ENCODE measurements at places on chromosomes 12 and 14.

DNA sequence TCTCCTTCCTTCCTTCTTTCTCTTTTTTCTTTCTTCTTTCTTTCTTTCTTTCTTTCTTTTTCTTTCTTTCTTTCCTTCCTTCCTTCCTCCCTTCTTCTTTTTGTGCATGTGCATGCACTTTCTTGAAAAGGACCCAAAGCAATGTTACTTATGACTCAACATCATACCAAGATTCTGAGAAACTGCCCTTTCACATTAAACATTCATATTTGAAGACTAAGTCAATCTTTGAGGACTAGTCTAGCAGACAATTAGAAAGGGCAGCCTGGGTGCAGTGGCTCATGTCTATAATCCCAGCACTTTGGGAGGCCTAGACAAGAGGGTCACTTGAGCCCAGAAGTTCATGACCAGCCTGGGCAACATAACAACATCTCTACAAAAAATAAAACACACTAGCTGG is 212.8 kb upstream of the KITLG start:
- no peak for DNase-seq

GRCh38 chr12:49662998-49663843 is 39.9 kb downstream of the PRPF40B start:
- DNase-seq = peak; percentile 77

GRCh38 chr12:41981758-41982157 is 162.9 kb downstream of the GXYLT1 start:
- no peak for DNase-seq

DNA sequence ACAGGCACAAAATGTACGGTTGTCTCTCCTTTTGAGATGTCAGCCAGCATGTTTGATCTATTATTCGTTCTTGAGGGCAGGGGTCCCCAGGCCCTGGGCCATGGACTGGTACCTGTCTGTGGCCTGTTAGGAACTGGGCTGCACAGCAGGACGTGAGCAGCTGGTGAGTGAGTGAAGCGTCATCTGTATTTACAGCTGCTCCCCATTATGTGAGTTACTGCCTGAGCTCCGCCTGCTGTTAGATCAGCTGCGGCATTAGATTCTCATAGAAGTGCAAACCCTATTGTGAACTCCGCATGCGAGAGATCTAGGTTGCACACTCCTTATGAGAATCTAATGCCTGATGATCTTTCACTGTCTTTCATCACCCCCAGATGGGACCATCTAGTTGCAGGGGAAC is 41.4 kb upstream of the SCN8A start:
- DNase-seq = no peak

GRCh38 chr14:98325761-98326160 is 946.2 kb downstream of the BCL11B start:
- no peak for DNase-seq

GRCh38 chr14:47595552-47595951 is 79.9 kb downstream of the MDGA2 start:
- no peak for DNase-seq

- no peak for DNase-seq
Observed at GRCh38 chr14:31942166-31942841, 134.8 kb upstream of the ARHGAP5 start.

DNA sequence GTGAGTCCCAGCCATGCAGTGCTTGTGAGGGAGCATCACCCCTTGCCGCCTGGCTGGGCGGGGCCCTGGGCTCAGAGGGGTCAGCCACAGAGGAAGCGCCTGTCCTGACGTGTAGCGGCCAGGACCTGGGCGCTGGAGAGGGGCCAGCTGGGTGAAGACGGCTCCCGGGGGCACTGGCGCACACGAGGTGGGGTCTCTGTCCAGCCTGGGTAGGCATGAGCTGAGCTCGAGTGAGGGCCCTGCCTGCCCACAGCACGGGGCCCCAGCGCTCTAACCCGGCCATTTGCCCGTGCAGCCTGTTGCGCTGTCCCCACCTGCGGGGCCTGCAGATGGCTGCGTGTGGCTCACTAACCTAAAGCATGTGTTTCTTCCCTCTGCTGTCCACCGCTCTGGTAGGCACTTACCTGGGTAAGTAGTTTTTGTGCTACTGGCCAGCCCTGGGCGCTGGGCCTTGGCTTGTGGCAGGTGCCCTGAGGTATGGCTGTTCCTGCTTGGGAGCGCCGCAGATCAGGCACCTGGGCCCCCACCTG is 6.6 kb upstream of the CRIP2 start:
- DNase-seq = no peak

- DNase-seq = no peak
Observed at GRCh38 chr12:39626033-39626814, 6.6 kb upstream of the ABCD2 start.

DNA sequence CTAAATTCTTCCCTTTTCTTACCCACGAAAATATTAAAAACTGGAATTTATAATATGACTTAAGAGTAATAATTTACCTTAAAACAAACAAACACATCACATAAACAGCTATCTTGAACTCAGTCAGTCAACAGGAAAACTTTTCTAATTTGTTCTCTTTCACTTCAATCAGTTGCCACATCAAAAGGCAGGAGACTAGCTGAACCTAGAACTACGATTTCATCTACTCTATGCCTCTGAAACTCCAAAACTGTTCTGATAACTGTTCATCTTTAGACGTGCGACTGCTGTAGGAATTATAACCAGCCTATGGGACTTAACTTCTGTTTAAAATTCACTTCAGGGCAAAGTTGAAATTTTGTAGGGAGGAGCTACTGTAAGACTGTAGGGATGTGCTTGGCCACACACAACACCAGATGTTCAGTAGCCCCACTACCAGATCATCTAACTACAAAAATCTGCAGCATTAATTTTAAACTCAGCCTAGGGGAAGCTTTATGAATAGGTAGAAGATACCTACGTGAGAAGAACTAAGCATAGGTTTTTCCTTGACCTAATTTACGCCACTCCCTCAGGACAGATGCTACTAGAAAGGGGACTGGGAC is 7.6 kb upstream of the RAD51AP1 start:
- peak; percentile 52 for DNase-seq

DNA sequence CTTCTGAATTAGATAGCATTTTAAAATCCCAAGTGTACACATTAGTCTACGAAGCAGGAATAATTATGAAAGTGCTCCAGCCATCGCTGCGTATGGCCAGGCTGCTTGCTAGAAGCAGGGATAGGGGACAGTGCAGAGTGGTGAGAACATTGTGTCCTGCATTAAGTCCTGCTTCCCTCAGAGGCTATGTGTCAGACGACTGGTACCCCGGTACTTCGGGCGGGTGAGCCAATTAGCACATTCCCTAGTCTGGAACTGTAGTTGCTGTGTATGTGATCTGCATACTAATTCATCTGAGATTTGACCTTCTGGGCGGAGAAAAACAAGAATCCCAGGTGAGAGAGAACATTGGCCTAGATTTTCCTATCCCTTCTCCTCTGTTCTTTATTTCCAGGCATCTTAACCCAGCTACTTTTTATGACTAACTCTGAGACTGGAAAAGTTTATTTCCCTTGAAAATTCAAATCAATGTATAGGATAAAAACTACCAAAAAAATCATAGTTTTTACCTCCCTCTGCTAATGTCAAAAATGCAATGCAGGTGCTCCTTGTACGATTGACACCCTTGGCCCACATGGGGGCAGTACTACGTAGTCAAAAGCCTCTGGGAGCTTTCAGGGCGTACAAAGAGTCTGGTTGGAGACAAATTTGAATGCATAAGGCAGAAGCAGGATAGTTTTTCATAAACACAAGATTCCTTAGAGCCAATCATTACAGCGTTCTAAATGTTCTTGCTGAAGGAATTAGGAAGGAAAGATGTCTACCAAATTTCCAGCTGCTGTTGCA is 764.3 kb downstream of the NOVA1 start:
- no peak for DNase-seq

DNA sequence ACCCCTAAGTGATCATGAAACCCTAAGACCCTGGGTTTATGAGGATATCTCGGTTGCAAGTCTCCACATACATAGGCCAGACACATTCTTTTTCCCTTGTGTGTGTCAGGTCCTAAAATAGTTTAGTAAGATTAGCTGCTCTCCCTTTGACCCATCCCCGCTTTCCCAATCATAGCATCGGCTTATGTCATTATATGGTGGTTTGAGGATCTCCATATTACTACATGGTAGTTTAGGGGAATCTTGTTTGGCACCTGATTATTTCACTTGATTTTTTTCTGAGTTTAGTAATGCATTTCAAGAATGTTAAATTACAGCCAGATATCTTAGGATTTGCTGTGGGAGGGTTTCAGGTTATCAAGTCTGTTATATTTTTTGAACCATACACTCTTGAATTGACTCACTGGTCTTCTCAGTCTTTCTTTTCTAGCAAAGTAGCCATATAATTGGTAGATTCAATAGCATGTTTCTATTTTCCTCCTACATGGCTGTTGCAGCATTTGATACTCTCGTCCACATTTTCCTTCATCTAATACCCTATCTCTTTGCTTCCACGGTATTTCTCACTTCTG is 68.3 kb upstream of the TRHDE start:
- no peak for DNase-seq

GRCh38 chr12:62537551-62537950 is 70.9 kb downstream of the MON2 start:
- DNase-seq = no peak

DNA sequence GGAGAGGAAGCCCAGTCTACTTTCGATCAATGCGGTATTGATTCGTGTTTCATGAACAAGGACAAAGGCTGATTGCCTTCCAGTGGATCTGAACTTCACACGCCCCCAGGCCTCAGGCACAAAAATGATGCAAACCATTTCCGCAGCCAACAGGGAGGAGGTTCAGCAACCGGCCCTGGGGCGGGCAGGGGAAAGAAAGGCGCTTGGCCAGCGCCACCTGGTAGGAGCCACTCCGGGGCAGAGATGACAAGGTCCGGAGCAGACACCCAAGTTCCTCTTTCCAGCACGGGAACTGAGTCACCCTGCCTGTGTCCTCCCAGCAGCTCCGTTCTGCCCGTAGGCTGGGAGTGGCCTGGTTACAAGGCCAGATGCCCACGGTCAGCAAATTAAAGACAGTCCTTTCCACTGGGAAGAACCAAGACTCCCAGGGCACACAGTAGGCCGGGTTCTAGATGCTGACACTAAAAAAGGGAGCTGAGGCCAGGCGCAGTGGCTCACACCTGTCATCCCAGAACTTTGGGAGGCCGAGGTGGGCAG is 136.3 kb downstream of the SCARB1 start:
- DNase-seq = no peak

GRCh38 chr12:124505001-124505818 is 62.2 kb downstream of the NCOR2 start:
- no peak for DNase-seq

DNA sequence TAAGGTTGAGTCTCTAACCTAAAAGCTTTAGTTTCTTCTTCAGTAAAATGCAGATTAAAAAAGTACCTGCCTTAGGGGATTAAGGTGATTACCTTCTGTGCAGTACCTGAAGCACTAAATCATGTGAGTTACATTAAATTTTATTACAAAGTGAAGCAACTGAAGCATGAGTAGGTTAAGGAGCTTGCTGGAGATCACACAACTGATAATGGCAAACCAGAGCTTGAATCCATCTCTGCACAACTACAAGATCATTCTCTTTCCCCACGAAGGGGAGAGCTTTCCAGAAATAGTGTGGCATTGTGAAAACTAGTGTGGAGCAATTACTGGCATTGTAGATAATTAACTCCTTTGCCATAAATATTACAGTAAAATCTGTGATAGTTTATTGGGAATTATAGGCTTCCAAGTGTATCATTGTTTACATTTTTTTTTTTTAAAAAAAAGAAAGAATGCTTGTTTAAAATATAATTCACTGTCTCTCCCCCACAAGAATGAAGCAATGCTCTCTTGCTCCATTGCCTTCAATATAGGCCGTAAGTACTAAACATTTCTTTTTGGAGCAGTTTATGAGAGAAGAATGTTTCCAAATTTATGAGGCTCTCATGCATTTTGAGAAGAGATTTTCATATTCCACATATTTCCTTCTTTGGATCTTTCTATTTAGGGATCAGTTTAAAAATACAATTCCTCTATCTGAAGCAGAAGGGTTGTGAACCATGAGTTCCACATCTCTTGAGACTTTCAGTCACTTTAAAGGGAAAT is 20.5 kb downstream of the SLC38A2 start:
- no peak for DNase-seq

DNA sequence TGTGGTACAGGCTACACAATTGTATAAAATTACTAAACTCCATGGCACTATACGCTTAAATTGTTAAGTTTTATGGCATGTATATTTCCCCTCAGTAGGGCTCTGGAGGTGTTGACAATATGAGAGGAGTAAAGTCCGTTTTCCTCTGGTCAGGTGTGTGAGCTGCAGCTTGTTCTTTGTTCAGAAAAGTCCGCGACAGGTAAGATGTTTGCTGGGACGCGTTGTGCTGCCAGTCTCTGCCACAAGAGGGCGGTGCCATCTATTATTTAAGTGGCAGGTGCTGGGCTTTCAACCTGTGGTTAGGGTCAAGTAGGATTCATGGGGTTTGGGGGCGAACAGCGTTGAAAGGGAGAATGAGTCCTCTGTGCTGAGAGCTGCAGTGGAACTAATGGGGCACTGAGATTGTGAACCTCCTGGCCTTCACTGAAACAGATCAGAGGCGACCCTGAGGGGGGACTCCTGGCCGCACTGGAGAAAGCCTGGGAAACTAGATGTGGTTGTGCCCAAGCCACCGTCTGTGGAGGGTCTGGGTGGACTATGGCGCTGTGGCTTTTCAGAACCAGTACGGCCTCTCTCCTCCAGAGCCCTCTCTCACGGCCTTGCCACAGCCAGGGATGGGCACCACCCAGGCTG is 179.0 kb downstream of the SLC15A4 start:
- DNase-seq = no peak

GRCh38 chr12:54287261-54288157 is 7.0 kb downstream of the HNRNPA1 start:
- DNase-seq = no peak

DNA sequence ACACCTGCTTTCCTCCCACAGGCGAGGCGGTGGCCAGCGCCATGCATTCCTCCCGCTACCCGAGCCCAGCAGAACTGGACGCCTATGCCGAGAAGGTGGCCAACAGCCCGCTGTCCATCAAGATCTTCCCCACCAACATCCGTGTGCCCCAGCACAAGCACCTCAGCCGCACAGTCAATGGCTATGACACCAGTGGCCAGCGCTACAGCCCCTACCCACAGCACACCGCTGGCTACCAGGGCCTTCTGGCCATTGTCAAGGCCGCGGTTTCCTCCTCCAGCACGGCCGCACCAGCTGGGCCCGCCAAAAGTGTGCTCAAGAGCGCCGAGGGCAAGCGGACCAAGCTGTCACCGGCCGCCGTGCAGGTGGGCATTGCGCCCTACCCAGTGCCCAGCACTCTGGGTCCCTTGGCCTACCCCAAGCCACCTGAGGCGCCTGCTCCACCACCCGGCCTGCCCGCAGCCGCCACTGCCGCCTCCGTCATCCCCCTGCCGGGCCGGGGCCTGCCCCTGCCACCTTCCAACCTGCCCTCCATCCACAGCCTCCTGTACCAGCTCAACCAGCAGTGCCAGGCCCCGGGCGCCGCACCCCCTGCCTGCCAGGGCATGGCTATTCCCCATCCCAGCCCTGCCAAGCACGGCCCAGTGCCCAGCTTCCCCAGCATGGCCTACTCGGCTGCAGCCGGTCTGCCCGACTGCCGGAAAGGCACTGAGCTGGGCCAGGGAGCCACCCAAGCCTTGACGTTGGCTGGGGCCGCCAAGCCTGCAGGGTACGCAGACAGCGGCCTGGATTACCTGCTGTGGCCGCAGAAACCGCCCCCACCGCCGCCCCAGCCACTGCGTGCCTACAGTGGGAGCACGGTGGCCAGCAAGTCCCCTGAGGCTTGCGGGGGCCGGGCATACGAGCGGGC is 54.6 kb downstream of the FAM222A start:
- no peak for DNase-seq

GRCh38 chr12:121452340-121452984 is 52.5 kb downstream of the RNF34 start:
- no peak for DNase-seq
